T-helper 9 cell (primary cell): ENCODE measurements at places on chromosomes 3 and 15.

GRCh38 chr15:68503213-68503612, 71.2 kb upstream of the ITGA11 start:
- DNase-seq = no peak

- DNase-seq = no peak
Measured at GRCh38 chr15:71133747-71134472, 18.6 kb downstream of the THSD4 start.

DNA sequence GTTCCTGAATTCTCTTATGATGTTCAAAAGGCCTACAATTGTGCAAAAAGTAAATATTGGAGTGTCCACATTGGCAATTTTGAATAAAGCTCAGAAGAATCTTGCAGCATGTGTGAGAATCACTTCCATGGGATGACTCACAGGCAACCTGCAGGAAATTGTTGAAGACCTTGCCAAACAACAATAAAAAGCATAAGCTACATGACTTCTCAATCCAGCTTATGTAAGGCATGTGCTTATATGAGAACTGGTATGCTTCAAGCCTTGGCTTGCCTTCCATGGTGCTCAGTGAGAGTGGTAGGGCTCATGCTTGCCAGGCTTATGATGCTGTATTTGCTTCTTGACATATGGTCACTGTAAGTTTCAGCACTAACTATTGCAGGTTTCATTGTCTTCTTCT, 18.4 kb upstream of the BCHE start:
- no peak for DNase-seq

- DNase-seq = no peak
Measured at GRCh38 chr3:178001670-178002101, 534.5 kb upstream of the KCNMB2 start.

DNA sequence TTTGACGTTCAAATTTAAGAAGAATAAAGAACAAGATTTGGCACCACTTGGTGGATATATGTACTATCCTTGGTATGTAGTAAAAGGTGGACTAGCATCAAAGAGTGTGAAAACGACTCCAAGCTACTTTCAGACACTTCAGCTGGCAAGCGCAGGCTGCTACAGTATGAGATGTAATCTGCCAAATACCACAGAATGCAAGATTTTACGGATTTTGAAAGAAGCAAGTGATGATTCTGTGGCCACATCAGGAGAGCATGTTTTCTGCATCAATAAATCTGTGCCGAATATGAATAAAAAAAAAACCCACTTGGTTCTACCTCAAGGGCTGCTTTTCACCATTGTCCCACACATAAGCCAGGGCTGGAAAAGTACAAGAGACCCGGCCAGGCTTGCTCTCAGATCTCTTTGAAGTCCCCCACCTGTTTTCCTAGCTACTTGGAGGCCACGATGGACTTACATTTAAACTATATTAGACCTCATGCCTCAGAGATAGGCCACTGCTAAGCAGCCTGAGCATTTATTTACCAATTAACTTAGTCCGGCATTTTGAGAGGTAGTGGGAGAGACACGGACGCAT, 37.4 kb downstream of the MYO1E start:
- DNase-seq = no peak

GRCh38 chr3:178201714-178202113, 334.5 kb upstream of the KCNMB2 start:
- DNase-seq = no peak

- DNase-seq = no peak
Measured at GRCh38 chr15:40829115-40829514, 607 bp upstream of the PPP1R14D start.

DNA sequence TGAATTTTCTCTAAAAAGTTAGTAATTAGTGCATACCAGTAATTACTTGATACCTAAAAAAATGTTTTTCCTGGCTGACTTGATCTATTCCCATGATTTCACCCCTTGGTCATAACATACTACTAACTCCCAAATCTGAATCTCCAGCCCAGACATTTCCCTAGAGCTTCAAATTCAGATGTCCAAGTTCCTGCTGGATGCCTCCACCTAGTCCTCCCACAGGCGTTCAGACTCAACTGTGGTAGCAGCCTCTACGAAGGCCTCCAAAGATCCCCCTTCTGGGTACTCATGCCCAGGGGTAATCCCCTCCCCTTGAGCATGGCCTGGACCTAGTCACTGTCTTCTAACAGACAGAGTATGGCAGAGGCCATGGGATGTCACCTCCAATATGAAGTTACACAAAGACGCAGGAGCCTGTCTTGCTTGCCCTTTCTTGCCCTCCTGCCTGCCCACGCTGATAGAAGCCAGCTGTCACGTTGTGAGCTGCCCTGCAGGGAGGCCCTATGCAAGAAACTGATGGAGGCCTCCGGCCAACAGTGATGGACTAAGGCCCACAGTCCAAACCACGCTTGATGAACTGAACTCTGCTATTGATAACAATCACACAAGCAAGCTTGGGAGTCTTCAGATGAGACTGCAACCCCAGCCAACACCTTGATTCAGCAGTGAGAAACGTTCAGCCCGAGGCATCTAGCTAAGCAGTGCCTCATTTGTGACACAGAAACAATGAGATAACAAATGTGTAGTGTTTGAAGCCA, 8.6 kb upstream of the FBN1 start:
- DNase-seq = no peak

DNA sequence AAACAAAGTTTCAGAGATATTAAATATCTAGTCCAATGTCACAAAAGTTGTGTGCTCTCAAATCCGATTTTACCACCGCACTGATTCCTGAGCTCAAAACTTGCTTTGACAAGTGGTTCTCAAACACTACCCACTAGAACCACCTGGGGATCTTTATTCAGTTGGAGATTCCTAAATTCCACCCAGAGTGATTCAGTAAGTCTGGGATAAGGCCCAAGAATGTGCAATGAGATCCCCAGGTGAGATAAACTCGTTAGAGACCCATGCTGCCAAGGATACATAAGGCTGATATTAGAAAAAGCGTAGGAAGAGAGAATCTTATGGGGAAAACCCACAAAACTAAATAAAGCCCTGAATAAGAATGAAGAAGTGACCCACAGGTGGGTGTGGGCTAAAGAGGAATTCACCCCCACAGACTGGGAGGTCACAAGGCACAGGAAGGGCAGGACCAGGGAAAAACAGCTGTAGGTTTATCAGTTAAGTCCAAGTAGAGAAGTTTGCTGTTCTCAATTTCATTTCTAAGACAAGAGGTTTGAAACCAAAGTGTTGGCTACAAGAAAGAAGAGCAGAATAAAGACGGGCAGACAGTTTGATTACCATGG, 11.5 kb upstream of the RPS17 start:
- no peak for DNase-seq

- DNase-seq = no peak
Measured at GRCh38 chr3:29026286-29026685, 254.6 kb upstream of the RBMS3 start.
